Uterus (tissue), 4 donors: ENCODE measurements at places on chromosomes 2 and 18. TPM values are rescaled to one million over a fixed set of nuclear protein-coding genes. Genes with fewer than 3 reads are reported as not detected.

DNA sequence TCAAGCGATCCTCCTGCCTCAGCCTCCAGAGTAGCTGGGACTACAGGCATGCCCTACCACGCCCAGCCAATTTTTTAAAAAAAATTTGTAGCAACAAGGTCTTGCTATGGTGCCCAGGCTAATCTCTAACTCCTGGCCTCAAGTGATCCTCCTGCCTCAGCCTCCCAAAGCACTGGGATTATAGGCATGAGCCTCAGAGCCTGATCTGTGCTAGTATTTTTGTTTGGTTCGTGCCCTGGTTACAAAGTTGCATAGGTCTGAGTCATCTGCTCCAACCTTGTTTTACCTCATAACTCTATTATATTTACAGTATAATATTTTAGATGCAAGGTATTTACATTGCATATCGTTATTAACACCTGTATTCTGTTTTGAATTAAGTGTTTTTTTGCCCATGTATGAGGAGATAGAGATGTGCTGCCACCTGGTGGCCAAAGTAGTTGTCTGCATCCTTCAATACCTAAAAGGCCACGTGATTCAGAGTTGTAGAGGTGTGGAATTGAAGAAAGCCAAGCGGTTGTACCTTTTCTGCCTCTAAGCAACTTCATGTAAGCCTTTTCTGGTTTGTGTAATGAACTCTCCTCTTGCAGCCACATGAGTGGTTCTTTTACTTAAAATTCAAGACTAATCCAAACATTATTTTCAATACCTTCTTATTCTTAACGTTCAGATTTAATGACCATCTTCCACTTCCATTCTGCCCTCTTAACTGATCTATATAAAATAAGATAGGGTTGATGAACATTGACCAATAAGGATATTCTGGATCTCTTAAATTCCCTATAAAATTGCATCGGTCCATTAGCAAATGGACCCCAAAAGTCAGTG lies 19.9 kb upstream of the CABYR start:
- H3K4me3 ChIP-seq, result no peak overlapping the region
- no peaks in the 10 kb centered on the region for H3K4me1 ChIP-seq
- no peaks in the 10 kb centered on the region for H3K36me3 ChIP-seq
- H3K27ac ChIP-seq, result no peak overlapping the region
- H3K27me3 ChIP-seq, result no peaks in the 10 kb centered on the region
- peak; percentile 77 for DNase-seq

The ITSN2 gene
- total RNA-seq, result 45.3 TPM

DNA sequence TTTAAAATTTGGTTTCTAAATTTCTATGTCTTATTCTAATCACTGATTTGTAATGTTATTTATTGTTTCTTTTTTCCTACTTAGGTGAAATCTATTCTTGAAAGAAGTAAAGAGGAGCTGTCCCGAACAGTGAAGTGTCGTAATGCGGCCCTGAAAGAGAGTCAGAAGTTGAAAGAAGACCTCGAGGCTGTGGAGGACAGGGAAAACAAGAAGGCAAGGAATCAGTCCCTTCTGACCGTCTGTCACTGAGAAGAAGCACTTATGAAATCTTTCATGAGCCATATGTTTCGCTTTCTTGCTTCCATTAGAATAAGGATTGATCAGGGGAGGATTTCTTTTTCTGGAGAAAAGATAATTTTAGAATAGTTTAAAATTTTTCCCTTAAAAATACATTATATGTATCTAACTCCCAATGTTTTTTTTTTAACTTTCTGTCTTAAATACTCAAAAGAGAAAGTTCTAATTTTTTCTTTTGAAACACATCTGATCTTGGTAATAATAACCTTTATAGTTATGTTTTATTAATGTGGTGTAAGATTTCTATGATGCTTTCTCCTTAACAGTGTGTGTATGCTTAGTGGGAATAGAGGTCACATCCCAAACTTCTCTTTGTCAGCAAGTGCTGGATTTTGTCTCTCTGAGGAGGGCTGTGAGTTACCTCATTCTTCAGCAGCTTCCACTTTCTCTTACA lies 79.0 kb downstream of the CCDC150 start:
- H3K4me3 ChIP-seq, result no peak overlapping the region
- no peaks in the 10 kb centered on the region for H3K36me3 ChIP-seq
- no peaks in the 10 kb centered on the region for H3K4me1 ChIP-seq
- DNase-seq, result no peak
- no peak overlapping the region for H3K27ac ChIP-seq

DNA sequence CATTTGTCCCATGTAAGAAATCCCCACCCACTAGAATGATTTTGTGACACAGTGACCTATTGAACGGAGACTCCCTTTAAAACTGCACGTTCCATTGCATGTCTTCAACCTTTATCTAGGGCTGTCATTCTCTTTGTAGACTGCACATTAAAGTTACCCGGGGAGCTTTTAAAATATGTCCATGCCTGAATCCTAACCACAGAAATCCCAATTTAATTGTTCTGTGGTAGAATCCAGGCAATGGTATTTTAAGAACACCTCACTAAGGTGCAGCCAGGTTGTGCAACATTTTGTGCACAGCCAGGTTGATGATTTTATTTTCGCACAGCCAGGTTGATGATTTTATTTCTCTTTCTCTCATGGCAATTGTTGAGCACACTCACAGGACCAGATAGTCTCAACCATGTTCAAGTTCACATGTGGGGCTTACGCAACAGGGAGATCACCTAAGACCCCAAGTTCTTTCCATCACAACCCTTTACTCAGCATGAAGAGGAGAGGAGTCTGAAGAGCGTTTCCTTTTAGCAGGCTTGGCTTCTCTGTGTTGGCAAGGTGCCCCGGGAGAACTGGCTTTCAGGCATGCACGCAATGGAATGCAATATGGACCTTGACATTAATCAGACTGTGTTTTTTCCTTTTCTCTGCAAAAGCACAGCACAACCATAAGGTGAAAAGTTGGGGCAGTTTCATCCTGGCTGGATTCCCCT lies 467.3 kb upstream of the ETAA1 start:
- DNase-seq, result peak; percentile 79
- no peak overlapping the region for H3K27ac ChIP-seq
- H3K27me3 ChIP-seq, result no peaks in the 10 kb centered on the region
- H3K4me3 ChIP-seq, result no peak overlapping the region

GRCh38 chr2:127081826-127082633 lies 24.9 kb downstream of the BIN1 start:
- H3K27me3 ChIP-seq, result no peaks in the 10 kb centered on the region
- H3K4me3 ChIP-seq, result no peak overlapping the region
- DNase-seq, result peak; percentile 73
- peaks cover 15% of the 10 kb centered on the region for H3K4me1 ChIP-seq
- no peaks in the 10 kb centered on the region for H3K36me3 ChIP-seq

DNA sequence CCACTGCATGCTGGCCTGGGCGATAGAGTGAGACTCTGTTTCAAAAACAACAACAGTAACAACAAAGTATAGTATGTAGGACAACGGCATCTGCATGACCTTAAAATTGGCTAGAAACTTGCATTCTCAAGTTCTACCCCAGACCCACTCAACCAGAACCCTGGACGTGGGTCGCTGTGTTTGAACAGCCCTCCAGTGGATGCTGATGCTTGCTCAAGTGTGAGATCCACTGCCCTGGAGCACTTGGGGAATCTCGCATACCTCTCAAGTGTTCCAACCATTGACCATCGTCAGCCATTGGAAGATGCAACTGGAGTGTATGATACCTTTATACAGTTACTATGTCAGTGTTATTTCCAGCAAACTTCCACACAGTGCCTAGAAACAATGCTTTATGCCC lies 435.9 kb downstream of the DCDC2C start:
- no peaks in the 10 kb centered on the region for H3K27me3 ChIP-seq
- H3K27ac ChIP-seq, result no peak overlapping the region
- H3K4me1 ChIP-seq, result no peaks in the 10 kb centered on the region

GRCh38 chr2:144999071-144999875 lies 479.4 kb upstream of the ZEB2 start:
- H3K36me3 ChIP-seq, result no peaks in the 10 kb centered on the region
- no peak overlapping the region for H3K4me3 ChIP-seq
- H3K27ac ChIP-seq, result peak overlapping the region; percentile 55
- no peaks in the 10 kb centered on the region for H3K27me3 ChIP-seq
- peak; percentile 22 for DNase-seq

DNA sequence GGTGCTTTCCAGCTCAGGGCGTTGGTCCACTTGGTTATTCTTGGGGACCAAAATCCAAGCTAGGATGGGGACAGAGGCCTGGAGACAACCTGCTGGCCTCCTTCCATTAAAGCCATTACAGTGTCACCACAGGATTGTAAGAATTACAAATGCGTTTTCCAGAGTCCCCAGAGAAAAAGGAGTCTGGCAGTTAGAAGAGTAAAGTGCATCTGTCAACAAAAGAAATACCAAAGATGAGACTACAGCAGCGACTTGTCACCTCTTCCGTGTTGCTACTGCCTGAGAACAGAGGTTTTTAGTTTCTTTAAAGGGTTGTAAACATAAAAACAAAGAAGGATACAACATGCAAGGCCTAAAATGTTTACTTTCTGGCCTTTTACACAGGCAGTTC lies 235.7 kb downstream of the AGAP1 start:
- H3K36me3 ChIP-seq, result no peaks in the 10 kb centered on the region
- H3K27me3 ChIP-seq, result no peaks in the 10 kb centered on the region
- no peak overlapping the region for H3K27ac ChIP-seq
- no peak for DNase-seq
- no peaks in the 10 kb centered on the region for H3K4me1 ChIP-seq

The DHX57 gene
- 31.2 TPM for total RNA-seq

The ITPRID2 gene
- 88.2 TPM for total RNA-seq

GRCh38 chr2:11004199-11004598 lies 92.5 kb downstream of the KCNF1 start:
- H3K4me3 ChIP-seq, result no peak overlapping the region
- H3K27ac ChIP-seq, result no peak overlapping the region
- no peaks in the 10 kb centered on the region for H3K4me1 ChIP-seq
- no peaks in the 10 kb centered on the region for H3K36me3 ChIP-seq
- H3K27me3 ChIP-seq, result no peaks in the 10 kb centered on the region
- no peak for DNase-seq

The LOXHD1 gene
- total RNA-seq, result not detected

DNA sequence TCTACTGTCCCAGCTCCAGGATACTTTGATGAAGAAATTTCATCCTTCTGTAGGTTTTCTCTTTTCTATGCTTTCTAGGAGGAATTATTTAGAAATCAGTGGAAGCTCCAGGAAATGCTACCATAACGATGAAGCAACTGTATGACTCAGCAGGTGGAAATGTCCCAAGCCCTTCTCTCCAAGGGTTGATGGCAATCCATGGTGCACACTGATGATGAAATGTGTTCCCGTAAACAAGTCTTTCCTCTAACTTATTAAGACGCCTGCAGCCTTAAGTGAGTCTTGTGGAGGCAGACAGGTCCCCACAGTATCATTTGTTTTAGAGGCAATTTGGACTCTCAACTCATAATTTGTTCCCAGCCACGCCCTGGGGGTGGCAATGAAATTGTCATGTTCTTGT lies 777.6 kb upstream of the SOX11 start:
- no peak for DNase-seq
- no peaks in the 10 kb centered on the region for H3K4me1 ChIP-seq
- H3K27ac ChIP-seq, result no peak overlapping the region
- no peaks in the 10 kb centered on the region for H3K36me3 ChIP-seq
